Amniotic stem cell (primary cell): ENCODE measurements at places on chromosomes 2 and 18.

DNA sequence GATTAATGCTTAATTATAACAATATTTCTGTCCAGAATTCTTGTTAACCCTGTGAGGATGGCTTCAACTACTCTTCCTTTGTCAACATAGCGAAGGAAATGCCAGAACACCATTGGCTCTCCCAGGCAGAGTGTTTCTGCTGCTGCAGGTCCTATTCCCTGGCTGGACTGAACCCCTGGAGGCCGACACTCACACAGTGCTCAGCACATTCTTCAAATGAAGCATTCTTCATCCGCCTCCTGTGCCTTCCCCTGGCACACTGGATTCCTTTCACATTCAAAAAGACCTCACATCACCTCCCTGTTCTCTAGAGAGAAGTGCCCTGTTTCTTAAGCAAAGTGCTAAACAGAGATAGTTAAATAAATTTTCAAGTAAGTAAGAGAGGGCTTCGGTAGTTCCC lies 187.3 kb upstream of the MSH6 start:
- DNase-seq, result no peak

DNA sequence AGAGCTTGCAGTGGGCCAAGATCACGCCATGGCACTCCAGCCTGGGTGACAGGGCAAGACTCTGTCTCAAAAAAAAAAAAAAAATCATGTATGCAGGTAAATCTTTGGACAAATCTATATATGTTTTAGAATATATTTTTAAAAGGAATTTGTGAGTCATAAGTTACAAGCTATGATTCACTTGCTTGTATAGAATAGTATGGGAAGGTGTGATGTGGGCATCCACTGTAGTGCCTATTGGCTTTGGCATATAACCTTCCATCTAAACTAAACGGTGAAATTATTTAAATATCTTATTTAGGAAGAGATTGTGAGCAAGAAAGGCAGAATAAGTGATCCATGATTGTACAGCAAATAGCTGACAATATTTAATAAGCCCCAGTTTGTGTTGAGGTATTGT lies 261.1 kb downstream of the GALNT13 start:
- DNase-seq, result no peak

GRCh38 chr2:75033516-75033915 lies 75.1 kb downstream of the POLE4 start:
- no peak for DNase-seq

- DNase-seq, result no peak
Measured at GRCh38 chr18:45910405-45911023, 56.6 kb downstream of the EPG5 start.

- DNase-seq, result no peak
Measured at GRCh38 chr2:15271276-15271675, 289.9 kb downstream of the NBAS start.

DNA sequence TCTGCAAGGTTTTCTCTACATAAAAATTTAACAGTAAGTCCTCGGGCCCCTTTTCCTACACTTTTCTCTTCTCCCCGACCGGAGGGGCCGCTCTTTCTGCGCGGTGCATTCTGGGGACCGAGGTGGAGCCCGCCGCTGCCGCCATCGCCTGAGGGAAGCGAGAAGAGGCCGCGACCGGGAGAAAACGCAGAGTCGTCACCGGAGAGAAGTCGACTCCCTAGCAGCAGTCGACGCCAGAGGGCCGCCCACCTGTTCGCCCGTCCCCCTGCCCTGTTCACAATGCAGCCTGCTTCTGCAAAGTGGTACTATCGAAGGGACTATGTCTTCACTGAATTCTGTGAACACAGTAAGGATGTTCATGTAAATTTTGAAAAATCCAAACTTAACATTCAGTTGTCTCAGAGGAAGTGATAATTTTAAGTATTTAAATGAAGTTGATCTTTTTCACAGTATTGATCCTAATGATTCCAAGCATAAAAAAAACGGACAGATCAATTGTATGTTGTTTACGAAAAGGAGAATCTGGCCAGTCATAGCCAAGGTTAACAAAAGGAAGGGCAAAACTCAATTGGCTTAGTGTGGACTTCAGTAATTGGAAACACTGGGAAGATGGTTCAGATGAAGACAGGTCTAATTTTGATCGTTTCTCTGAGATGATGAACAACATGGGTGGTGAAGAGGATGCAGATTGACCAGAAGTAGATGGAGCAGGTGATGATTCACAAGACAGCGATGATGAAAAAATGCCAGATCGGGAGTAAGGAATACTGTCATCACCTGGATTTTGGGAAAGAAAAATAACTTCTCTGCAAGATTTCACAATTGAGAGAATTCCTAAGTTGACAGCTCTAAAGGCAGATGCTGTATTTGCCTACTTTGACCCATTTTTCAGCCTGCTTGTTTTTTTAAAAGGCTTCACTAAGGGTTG lies 55.8 kb downstream of the ASXL2 start:
- no peak for DNase-seq

DNA sequence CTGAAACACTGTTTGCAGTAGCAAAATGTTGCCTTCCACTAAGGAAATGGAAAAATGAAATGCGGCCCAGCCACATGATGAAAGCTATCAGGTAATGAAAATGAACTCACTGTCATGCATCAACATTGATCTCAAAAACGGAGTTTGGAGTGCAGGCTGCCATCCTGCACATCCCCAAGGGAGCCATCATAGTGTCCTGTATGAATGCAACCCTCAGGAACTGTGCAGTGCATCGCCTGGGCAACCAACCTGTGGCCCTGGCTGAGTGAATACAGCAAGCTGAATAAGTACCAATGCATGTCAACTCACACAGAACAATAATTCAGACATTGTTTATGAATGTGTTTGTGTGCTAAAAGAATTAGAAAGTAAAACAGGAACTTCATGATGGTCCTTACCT lies 23.1 kb upstream of the TXNDC2 start:
- DNase-seq, result no peak

GRCh38 chr2:45205480-45205879 lies 196.2 kb upstream of the SIX2 start:
- DNase-seq, result no peak

DNA sequence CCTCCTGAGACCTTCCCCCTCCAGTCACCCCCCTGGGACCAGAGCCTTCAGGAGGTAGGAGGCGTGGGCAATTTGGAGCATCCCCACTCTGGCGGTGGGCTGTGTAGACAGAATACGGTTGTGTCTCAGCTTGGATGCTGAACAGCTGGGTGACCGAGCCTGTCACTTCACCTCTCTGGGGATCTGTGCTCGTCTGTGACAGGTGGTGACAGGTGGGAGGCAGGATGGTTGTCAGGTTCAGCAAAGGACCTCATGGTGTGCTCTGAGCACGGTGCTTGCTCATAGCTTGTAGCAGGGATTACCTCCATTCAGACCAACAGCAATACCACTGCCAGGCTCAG lies 186.5 kb upstream of the HS6ST1 start:
- DNase-seq, result no peak

GRCh38 chr2:201471732-201472393 lies 20.3 kb downstream of the STRADB start:
- no peak for DNase-seq

- no peak for DNase-seq
Measured at GRCh38 chr2:219207884-219208740, 1.5 kb downstream of the ZFAND2B start.

DNA sequence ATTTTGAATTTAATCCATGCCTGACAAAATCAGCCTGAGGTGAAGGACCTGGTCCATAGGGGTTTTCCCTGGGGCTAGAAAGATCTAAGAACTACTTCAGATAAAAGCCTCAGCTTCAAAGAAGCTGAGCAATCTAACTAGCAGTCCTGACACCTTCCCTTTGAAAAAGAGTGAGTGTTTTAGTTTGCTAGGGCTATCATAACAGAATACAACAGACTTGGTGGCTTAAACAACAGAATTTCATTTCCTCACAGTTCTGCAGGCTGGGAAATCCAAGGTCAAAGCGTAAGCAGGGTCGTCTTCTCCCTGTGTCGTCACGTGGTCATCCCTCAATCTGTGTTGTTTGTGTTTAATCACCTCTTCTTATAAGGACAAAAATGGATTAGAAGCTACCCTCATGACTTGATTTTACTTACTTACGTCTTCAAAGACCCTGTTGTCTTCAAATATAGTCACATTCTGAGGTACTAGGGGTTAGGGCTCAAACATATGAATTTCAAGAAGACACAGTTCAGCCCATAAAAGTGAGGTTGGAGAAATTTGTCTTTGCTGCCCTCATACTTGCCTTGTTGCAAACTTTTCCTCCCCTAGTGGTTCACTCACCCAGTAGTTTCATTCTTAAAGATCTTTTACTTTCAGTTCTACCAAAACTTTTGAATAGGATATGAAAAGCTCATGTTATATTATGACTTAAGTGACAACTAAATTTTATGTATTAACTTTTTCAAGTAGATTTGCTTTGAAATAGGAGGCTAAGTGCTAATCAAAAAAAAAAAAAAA lies 673.8 kb downstream of the ARHGAP15 start:
- no peak for DNase-seq

- DNase-seq, result no peak
Measured at GRCh38 chr2:197538412-197538811, 22.5 kb downstream of the MOB4 start.

DNA sequence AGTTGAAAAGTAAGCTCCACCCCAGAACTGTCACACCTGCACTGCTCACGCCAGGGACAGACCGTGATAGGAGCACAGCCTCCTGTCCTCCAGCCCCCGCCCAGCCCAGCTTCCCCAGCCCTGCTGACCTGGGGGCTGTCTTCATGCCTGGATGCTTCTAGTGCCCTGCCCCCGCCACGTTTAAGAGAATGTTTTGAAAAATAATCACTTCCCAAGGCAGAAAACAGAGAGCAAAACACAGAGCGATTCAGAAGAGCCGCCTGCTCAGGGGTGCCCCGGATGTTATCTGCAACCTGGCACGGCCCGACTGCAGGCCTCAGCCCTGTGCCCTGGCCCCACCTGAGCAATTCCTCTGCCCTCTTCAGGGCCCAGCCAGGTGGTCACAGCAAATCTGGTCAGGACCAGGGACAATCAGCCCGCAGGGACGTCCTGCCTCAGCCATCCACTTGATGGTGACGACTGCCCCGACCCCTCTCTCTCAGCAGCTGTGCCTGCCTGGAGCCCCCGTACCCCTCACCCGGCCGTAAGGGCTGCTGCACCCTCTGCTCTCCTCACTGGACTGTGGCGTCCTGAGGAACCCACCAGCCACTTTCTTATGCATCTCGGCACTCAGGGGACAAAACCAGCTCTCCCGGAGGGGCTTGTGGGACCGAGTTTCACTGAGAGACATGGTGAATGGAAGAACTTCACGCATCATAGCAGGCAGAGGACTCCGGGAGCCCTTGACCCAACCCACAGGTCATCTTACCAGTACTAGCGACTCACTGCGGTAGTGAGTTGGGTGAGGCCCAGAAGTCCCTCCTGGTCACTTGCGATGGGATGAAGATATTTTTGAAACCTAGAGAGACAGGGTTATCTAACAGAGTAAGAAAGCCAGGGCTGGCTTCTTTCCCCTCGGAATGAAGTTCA lies 30.2 kb downstream of the ADI1 start:
- DNase-seq, result no peak

DNA sequence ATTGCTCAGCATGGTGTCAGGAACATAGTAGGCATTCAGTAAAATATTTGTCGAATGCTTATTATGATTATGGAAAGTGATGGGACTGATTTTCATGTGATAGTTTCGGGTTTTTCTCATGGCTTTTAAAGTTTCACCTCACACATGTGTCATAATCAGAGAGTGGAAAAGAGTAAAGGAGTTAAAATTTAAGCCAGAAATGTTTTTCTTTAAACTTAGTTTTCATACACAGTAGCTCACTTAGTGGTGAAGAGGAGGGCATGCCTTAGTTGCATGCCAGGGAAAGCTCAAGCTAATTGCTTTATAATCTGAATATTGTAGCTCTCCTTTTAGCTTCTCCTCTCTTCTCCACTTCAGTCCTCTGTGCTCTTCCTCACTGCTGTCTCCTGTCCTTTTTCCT lies 38.0 kb downstream of the EHBP1 start:
- DNase-seq, result no peak

DNA sequence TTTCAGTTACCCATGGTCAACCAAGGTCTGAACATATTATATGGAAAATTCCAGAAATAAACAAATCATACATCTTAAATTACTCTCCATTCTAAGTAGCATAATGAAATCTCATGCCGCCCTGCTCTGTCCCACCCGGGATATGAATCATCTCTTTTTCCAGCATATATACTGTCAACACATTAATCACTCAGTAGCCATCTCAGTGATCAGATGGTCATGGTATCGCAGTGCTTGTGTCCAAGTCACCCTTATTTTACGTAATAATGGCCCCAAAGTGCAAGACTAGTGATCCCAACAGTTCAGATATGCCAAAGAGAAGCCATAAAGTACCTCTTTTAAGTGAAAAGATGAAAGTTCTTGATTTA lies 43.8 kb downstream of the OSBPL6 start:
- DNase-seq, result no peak

DNA sequence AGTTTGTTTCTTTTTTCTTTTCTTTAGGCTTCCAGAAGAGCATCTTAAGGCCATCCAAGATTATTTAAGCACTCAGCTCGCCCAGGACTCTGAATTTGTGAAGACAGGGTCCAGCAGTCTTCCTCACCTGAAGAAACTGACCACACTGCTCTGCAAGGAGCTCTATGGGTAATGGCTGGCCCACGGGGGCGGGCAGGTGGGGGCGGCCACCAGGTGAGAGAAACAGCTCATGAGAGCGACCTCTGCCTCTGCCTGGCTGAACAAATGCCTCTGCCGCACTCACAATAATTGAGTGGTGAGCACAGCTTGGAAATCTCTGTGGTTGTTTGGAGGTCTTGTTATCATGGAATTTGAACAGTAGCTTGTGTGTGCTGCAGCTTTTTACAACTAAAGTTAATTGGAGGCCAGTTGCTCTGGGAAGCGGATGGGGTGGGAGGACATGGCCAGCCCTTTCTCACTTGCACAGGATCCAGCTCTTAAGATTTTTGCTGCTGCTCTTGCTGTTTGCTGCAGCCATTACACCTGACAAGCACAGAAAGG lies 70.4 kb downstream of the INPP5D start:
- DNase-seq, result no peak

GRCh38 chr2:98768384-98769113 lies 37.6 kb upstream of the MGAT4A start:
- DNase-seq, result no peak

DNA sequence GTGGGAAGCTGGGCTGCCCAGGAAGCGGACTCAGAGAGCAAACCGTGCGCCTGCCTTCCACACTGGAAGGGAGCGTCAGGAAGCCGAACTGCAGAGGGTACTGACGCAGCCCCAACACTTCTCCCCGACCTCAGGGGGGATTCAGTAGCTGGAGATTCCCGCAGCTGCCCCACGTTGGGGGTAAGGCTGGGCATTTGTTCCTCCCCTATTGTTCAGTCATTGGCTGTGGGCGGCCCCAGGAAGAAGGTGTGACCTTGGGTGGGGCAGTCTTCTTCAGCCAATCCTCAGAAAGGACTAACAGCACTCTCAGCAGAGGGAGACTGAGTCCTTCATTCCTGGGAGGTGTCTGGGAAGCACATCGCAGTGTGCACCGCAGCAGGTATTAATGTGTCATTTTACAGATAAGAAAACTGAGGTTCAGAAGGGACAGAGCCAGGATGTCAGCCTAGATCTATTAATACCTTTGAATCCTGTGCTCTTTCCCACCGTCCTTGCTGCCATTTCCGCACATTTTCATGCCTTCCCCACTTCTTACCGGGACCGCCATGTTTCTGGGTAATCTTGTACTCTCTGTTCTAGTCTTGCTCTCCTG lies 12.1 kb upstream of the C18orf32 start:
- no peak for DNase-seq
